Muscle of leg (tissue), 16 donors: ENCODE measurements at places on chromosomes 12 and 14.

- DNase-seq: no peak
These were observed 285.9 kb downstream of the BMP4 start for GRCh38 chr14:53670701-53671100.

DNA sequence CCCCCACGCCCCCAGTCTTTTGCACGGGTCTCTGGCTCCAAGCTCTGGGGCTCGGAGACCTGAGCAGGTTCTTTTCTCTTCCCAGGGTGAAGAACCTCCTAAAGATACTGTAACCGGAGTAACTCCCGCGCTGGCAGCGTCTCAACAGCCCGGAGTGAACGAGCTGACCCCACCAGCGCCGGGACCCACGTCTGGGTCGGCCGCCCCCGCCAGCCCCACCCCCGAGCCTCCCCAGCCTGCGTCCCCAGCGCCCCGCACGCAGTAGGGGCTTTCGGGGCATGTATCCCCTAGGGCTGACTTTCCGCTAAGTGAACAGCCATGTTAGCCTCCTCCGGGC, 858 bp downstream of the SLC35F4 start:
- DNase-seq: no peak

GRCh38 chr14:35958499-35958898, 132.4 kb downstream of the BRMS1L start:
- DNase-seq: no peak

DNA sequence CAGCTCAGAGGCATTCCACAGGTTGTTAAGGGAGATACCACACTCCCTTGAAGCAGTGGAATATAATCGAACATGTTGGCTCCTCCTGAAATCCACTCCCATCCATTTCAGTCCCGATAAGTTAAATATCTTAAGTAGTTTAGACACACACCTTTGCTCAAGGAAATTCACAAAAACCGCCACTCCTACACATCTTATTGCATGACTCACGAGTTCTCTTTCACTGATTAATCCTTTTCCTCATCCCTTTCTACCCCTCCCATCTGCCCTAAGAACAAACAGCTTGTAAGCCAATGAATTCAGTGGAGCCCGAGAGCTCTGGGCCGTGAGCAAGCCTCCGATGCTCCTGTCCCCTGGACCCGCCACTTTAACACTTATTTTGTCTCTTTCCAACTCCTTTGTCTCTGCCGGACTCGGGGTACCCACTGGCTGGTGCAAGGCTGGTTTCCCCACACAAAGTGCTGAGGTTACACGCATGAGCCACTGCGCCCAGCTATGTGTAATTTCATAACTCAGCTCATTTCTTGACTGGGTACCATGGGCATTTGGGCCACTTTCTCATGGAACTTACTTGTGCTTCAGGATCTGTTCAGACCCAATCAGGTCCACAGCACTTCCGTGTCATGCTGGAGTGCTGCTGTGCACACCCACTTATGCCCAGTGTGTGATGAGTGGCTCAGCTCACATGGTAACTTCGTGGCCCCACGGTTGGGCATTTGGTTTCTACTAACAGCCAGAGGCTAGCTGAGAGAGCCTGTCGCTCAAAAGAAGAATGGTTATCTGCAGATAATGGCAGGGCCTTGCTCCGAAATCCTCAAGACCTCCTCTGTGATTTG, 171.8 kb upstream of the ALG10B start:
- DNase-seq: no peak

DNA sequence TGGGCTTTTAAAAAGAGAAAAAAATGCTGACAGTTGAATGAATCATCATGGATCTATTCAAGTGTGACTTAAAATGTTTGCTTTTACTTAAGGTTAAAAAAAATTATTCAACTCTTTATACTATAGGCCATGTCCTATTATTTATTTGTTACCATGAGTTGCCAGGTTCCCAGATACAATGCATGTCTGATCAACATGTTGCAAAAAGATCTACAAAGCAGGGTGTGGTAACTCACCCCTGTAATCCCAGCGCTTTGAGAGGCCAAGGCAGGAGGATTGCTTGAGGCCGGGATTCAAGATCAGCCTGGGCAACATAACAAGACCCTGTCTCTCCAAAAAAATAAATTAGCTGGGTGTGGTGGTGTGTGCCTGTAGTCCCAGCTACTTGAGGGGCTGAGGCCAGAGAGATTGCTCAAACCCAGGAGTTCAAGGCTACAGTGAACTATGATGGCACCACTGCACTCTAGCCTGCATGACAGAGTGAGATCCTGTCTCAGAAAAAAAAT, 460.8 kb downstream of the BCAT1 start:
- no peak for DNase-seq

DNA sequence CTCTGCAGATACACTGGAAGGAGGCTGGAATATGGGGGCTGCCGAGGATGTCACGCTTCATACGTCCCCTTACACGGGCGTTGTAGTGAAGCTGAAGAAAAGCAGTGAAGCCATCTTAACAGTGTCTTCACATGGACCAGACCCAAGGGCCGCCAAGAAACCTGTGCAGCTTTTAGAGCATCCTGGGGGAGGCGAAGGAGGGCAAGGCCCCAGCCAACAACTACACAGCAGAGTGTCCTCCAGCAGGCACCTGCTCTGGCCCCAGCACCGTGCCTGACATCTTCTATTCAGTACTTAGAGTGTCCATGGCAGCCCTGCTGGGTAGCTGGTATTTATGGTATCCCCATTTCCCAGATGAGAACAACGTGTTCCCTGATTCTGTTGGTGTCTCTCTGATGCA, 48.9 kb upstream of the RIN3 start:
- no peak for DNase-seq

- no peak for DNase-seq
These were observed 340.3 kb upstream of the RGS6 start for GRCh38 chr14:71591929-71592328.

GRCh38 chr14:99230208-99231151, 41.5 kb downstream of the BCL11B start:
- no peak for DNase-seq

- peak; percentile 81 for DNase-seq
These were observed 62.0 kb downstream of the SLC25A47 start for GRCh38 chr14:100384819-100385813.

GRCh38 chr12:15220915-15221885, at the start of gene RERG:
RERG (minus strand) TSS chr12:15221417; CDS start chr12:15217489, 3,928 bp downstream.
- peak; percentile 92 for DNase-seq

GRCh38 chr14:22313172-22313801, 275.7 kb downstream of the DAD1 start:
- peak; percentile 29 for DNase-seq

GRCh38 chr14:100804558-100805309, 21.2 kb upstream of the MEG3 start:
- no peak for DNase-seq
